Kidney (tissue), 22 donors: ENCODE measurements at places on chromosomes 4 and X. TPM values are rescaled to one million over a fixed set of nuclear protein-coding genes. Genes with fewer than 3 reads are reported as not detected.
A peak's percentile ranks its signal among the peaks of the same experiment; 100 is the strongest.

- no peak for DNase-seq
These were observed 72.9 kb downstream of the LRP2BP start for GRCh38 chr4:185322803-185323202.

DNA sequence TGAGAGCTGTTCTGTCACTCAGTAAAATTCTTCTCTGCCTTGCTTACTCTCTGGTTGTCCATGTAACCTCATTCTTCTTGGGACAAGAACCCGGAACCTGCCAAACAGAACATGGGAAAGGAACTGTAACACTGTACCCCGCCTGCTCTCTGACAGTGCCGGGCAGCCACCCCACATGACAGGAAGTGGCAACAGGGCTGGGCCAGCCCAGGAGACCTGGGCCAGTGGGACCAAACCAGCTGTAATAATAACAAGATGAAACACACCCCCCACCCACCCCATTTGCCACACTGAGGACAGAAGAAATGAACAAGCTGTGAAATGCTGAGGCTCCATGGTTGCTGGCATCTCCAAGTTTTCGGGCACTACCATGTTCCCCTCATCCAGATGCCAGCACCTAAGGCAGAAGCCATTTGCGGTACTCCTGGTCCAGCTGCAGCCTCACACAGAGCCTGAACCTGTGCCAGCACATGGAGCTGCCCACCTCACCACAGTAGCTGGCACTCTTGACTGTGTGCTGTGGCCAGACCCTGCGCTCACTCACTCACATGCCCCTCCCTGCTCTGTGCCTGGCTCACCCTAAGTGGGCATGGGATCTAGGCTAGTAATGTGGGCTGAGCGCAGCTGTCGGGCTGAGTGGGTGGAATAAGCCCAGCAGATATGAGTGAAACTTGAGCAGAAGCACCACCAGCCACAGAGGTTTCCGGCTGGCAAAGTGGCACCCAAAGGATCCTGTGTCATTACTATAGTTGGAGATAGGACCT, 126.2 kb upstream of the UGT8 start:
- peak; percentile 54 for DNase-seq

DNA sequence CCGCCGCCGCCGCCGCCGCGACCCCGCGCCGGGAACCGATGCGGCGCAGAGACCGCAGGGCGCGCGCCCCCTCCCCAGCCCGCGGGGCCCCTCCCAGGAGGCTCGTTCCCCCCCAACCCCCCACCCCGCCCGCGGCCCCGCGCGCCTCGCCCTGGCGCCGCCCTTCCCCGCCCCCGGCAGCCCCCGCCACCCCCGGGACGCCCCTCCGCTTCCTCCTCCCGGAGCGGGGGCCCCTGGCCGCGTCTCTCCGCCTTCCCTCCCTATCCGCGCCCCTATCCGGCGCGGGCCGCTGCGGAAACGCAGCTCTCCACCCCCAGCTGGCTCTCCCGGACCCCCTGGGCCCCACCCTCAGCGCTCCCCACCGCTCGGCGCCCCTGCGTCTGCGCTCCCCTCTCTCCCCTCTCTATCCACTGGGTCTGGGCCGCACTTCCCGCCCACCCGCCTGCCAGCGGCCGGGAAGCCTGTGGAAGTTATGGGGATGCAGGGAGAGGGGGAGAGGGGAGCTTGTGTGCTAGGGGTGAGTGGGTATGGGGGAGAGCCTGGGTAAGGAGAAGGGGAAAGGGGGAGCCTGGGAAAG, at the start of gene TMEM271:
TMEM271 (minus strand) TSS at position 51 of the 577 bp plus-strand sequence. CDS start 233 bp downstream, outside the sequence.
- peak; percentile 16 for DNase-seq

- DNase-seq, result no peak
These were observed 233.9 kb downstream of the RPA4 start for GRCh38 chrX:97117572-97117971.

DNA sequence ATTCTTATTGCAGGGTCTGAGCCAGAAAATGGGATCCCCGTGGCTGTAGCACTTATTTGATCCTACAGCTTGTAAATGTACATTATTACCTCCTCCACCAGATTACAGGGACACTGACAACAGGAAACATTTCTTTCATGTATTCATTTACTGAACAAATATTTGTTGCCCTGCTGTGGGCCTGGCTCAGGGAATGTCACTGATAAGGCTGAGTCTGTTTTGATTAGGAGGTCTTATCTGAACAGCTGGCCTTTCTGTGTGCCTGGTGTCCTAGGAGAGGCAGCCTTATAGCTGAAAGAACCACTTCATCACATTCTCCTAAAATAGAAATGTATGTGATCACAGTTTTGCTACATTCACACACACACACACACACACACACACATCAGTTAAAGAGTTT, 45.5 kb upstream of the PROM1 start:
- DNase-seq, result no peak

The YY2 gene
- 0.58 TPM for polyA plus RNA-seq

DNA sequence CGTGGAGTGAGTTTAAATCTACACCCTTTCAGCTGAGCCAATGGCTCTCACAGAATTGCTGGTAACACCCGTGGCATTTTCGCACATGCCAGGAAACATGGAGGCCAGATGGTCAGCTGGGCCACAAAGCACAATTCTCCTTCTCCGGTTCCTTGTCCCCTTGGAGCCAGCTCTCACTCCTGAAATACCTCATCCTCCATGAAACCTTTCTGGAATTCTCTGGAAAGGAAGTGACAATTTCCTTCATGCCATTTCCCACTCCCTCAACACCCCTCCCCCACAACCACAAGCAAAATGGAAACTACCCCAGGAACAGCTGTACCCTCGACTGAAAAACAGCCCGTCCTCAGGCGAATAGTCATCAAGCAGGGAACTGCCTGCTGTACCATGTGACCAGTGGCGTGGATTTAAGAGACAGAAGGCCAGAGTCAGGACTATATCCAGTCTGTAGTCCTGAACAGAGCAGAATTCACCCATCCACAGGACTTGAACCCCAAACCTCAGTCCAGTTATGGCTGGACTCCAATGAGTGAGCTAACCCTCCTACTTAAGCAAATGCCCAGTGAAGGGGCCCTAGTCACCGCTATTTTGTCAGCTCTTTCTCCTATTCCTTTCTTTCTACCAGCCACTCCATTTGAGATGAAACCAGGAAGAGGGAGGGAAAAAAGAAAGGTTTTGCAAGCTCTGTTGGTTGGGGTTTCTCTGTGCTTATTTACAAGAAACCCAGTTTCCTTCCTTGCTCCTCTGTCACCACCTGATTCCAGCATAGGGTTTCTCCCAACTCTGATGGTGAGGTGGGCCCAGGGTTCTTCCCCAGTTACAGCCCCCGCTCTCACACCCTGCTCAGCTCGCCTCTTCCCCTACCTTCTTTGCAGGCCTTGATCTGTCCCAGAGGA, 24.5 kb downstream of the ELF4 start:
- DNase-seq, result no peak

The ERCC6L gene
- polyA plus RNA-seq, result not detected

The FOXR2 gene
- polyA plus RNA-seq, result not detected

- no peak for DNase-seq
These were observed 6.2 kb upstream of the CXCL3 start for GRCh38 chr4:74044677-74045076.

The TRIM75 gene
- not detected for polyA plus RNA-seq

DNA sequence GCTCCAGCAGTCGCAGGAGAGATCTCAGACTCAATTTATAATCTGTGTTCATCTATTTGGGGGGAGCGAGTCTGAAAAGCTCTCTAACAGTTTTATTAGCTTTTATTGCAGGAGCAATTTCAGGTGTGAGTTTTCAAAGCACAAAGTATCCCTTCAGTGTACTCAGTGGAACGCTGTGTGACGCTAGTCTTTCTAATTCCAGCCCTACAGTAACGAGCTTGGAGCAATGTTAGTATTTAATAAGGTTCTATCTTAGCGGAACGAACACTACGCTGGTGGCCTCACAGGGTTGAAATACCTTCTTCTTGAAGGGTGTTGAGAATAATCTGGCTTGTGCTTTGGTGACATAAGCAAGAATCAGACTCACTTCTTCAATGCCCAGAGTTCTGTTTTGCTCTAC, 8.4 kb downstream of the HS3ST1 start:
- DNase-seq, result no peak

DNA sequence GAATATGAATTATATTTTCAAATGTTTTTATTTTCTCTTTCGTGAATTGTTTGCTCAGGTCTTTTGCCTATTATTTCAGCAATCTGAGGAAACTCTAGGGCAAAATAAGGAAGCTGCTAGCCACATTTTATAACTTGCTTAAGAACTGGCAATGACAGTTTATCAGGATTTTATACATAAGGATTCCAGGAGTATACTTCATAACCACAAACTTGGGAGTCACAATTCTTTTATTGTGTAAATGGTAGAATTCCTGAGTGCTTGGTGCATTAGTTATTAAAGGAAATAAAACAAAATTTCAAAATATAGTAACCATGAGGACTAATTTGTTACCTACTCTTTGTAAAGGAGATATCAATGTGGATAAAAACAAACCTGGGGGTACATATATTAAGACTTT, 54.4 kb downstream of the PALLD start:
- no peak for DNase-seq

The SHOX gene
- polyA plus RNA-seq, result not detected

The HCCS gene
- 26.4 TPM for polyA plus RNA-seq

The PCDH18 gene
- 2.2 TPM for polyA plus RNA-seq

GRCh38 chrX:30570505-30570904, 7.1 kb downstream of the TASL start:
- DNase-seq, result peak; percentile 3

The KLHL13 gene
- 13.8 TPM for polyA plus RNA-seq

- DNase-seq, result no peak
These were observed 65.0 kb downstream of the INPP4B start for GRCh38 chr4:142781114-142781513.

DNA sequence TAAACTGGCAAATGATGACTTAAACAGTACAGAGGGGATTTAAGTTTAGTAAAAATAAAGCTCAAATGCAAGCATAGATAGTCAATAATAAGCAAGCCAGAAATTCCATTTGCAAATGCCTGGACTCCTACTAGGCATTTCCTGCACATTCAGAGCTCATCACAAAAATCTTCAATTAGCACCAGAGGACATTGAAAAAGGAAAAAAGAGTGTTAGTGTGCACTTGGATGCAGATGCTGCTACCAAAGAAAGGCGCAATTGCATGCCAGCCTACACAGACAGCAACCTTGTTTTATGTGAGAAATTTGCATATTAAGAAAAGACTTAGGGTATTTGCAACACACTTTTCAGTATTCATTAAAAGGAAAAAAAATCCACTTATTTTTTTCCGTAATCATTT, 282.1 kb downstream of the GRIA2 start:
- DNase-seq, result no peak

The HOPX gene
- polyA plus RNA-seq, result 8.9 TPM

DNA sequence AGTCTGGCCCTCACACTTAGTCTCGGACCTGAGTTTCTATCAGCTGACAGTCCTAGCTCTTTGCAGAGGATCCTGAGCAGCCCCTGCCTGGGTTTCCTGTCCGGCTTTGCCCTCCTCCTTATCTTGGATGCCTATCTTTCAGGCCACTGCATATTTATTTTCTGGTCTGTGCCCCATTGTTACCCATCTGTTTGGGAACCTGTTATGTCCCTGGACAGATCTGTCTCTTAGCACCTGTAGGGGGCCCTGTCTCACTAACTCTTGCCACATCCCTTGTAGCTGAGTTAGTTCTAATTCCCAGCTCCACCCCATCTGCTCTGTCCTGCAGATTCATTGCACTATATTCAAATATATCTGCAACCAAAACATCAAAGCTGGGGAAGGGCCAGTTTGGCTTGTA, 514.9 kb upstream of the LCORL start:
- no peak for DNase-seq

The GPR50 gene
- not detected for polyA plus RNA-seq

DNA sequence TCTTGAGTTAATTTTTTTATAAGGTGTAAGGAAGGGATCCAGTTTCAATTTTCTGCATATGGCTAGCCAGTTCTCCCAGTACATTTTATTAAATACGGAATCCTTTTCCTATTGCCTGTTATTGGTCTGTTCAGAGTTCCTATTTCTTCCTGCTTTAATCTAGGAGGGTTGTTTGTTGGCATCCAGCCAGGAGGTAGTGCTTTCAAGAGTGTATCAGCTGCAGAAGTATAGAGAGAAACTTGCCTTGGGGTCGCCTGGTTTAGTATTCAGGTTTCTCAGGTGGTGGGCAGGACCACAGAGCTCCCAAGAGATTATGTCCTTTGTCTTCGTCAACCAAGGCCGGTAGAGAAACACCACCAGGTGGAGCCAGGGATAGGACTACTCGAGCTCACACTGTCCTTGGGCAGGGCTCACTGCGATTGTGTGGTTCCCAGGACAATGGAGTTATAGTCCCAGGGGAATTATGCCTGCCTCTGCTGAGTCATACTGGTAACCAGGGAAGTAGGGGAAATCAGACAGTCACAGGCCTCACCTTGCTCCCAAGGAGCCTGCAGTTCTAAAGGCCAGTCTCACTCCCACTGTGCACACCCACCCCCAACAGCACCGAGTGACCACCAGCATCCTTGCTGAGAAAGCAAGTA, 168.1 kb downstream of the VSIG4 start:
- DNase-seq, result no peak

DNA sequence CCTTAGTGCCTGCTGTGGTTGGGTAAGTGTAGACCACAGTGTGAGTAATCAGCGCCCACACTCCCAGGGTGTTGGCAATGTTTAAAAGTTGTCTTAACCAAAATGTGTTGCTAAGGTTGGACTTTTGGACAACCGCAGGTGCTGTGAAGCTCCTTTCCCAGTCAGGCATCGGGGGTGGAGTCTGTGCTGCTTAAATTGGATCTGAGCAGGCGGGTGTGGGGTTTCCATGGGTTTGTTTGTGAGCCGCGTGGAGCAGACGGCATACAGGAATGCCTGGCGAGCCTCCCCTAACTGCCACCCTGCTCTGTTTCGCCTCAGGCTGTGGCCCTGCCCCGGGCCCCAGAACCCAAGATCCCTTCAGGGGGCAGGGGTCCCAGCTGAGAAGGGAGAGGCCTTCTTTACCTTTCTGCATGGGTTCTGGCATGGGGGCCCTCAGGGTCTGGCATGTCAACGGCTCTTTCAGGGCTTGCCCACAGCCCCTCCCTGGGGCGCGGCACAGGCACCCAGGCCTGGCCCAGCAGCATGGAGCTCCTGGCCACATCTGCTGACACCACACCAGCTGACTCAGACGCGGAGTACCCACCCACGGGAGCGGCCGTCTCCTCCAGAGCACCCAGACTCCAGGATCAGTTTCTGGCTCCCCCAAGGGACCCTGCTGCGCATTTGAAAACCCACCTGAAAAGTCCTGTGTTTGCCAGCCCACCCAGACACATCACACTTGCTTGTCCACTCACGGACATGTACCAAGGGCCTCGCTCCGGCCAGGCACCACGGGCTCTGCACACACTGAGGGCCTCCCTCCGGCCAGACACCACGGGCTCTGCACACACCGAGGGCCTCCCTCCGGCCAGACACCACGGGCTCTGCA, 5.1 kb upstream of the SPON2 start:
- DNase-seq, result peak; percentile 63

- DNase-seq, result no peak
These were observed 15.3 kb downstream of the BLOC1S4 start for GRCh38 chr4:6731318-6731675.

DNA sequence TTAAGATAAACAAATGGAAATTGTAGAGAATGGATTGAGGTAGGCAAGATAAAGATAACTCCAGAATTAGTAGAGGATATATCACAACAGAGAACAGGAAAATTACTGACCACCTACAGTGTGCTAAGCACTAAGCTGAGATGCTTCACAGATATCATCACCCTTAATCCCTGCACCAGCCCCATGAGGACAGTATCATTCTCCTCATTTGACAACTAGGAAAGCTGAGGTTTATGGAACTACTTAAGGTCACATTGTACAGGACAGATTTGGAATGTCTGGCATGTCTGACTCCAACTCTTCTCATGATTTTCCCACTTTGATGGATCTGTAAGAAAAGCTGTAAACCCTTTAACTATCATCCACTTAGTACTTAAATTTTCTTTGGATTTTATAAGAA, 95.5 kb downstream of the CASK start:
- no peak for DNase-seq
